ENCODE measurements at places on chromosomes 5 and 9.

DNA sequence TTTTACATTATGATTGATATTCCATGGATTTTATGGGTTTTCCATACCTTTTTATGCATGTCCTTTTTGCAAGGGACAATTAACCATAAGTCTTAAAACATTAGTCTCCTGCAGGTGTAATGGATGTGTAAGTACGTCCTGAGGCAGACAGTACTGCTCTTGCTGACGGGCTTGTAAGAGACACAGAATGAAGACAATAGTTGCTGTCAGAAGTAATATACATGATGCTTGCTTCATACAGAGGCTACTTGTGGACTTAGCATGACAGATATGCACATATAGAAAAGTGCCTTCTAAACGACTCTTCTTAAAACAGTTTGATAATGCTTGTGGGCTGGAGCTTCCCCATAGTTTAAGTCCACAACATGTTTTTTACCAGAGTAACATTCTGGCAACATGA lies 182.7 kb downstream of the SPATA31D1 start:
- DNase-seq = no peak

DNA sequence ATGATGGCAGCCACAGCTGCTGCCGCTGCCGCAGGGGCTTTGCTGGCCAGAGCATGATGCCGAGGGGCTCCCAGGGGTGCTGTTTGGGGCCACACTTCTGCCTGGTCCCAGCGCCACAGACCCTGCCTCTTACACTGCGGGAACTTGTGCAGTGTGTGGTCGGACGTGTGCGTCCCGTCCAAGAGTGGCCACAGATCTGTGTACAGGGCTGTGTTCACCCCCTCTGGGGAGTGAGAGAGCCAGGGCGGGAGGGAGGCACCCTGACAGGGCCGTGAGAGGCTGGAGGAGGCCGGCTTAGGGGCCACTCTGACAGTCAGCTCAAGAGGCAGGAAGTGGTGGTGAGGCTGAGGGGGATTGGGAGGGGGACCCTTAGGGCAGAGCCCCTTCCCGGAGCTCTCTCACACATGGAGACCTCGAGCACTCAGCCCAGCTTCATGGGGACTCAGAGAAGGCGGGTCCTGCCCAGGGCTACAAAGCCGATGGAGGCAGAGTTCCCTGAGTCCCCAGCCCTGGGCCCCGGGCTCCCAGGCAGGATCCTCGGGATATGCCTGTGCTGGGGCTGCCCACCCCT lies 13.1 kb upstream of the CARD19 start:
- no peak for DNase-seq

- no peak for DNase-seq
Measured at GRCh38 chr5:15388866-15389265, 111.1 kb upstream of the FBXL7 start.

- DNase-seq = peak; percentile 13
Measured at GRCh38 chr5:132225165-132226032, 2.3 kb downstream of the P4HA2 start.

GRCh38 chr9:20353931-20354652 lies 268.2 kb downstream of the MLLT3 start:
- no peak for DNase-seq

DNA sequence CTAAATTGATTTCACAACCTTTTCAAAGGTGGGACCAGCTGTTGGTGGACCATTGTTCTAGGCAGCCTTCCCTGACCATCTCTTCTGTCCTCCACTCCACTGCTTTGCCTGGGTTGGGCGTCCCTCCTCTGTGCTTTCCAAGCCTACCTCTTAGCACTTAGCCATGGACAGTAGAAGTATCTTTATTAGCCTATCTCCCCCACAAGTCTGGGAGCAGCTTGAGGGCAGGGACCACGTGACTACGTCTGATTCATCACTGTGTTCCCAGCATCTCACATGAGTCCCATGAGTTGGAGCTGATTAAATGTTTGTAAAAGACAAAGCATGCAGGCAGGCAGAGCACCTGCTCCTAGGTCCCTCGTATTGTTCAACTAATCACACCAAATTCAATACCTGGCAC lies 20.9 kb downstream of the MORN5 start:
- no peak for DNase-seq
